Left ventricle myocardium inferior (tissue), 1 donor: ENCODE measurements at places on chromosomes 2 and 18.

- H3K4me1 ChIP-seq = no peaks in the 10 kb centered on the region
- no peak overlapping the region for H3K27ac ChIP-seq
- no peak overlapping the region for H3K4me3 ChIP-seq
- DNase-seq = no peak
These were observed 266.8 kb downstream of the EN1 start for GRCh38 chr2:118580651-118581050.

- no peak overlapping the region for H3K4me3 ChIP-seq
- peaks cover 9% of the 10 kb centered on the region for H3K27me3 ChIP-seq
- no peaks in the 10 kb centered on the region for H3K4me1 ChIP-seq
- H3K27ac ChIP-seq = no peak overlapping the region
- DNase-seq = no peak
These were observed 436.2 kb downstream of the SUCLG1 start for GRCh38 chr2:84022810-84023431.

DNA sequence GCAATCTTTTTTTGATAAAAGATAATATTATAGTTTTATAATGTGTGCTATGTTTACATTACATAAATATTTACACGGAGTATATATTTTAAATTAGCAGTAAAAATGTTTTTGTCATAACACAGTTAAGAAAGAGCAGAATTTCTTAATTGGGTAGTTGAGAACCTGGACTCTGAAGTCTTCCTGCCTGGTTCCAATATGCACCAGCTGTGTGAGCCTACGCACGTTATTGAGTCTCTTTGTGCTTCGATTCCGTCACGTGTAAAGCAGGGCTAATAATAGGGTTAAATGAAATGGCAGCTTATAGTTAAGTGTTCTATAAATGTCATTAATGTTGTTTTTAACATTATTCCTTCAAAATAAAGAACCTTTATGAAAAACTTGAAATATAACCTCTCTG lies 1.2 kb upstream of the CCDC88A start:
- H3K27me3 ChIP-seq = no peaks in the 10 kb centered on the region
- DNase-seq = no peak
- H3K4me1 ChIP-seq = peaks cover 35% of the 10 kb centered on the region
- no peaks in the 10 kb centered on the region for H3K36me3 ChIP-seq
- H3K4me3 ChIP-seq = peak overlapping the region; percentile 82
- H3K27ac ChIP-seq = no peak overlapping the region

DNA sequence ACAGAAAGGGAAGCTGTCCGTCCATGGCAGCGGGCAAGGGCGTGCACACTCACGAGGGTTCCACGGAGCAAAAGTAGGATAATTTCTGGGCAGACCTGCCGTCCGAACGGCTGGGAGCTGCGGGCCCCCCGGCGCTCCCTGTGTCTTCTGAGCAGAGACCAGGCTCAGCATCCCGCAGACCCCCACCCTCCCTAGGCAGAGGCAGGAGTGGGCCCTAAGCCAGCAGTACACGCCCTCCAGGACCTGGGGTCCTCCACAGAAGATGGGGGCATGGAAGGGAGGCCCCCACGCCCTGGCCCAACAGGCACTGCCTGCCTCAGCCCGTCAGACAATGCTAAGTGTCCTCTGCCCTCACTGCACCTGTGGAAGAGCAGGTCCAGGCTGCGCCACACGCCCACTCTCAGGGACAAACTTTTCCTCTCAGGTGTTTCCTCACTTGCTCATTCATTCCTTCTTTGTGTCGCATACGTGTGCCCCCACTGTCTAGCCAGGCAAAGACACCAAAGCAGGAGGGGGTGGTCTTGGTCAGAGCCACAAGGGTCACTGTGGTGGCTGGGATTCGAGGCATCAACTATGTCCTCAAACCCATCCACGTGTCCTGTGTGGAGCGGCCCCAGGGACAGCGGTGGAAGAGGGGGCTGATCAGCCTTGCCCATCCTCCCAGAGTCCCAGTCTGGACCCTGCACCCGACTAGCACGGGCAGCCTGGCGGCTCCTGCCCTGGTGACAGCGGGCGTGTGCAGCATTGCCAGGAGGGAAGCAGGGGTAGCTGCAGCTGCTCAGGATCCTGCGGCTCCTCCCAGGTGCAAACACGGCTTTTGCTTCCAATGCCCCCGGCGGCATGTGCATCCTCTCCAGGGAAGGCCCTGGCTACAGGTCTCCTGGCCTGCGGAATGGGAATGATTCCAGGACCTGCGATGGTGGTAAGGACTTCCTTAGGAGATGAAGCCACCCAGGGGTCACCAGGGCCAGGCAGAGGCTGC lies 2.4 kb upstream of the GPC1 start:
- no peaks in the 10 kb centered on the region for H3K36me3 ChIP-seq
- H3K4me1 ChIP-seq = peaks cover 33% of the 10 kb centered on the region
- DNase-seq = peak; percentile 11

GRCh38 chr18:8951491-8951890 lies 151.0 kb upstream of the NDUFV2 start:
- no peak overlapping the region for H3K27ac ChIP-seq
- peaks cover 11% of the 10 kb centered on the region for H3K27me3 ChIP-seq
- H3K4me1 ChIP-seq = no peaks in the 10 kb centered on the region
- no peaks in the 10 kb centered on the region for H3K36me3 ChIP-seq
- no peak overlapping the region for H3K4me3 ChIP-seq
- no peak for DNase-seq
